ENCODE measurements at places on chromosomes 13 and 19.

DNA sequence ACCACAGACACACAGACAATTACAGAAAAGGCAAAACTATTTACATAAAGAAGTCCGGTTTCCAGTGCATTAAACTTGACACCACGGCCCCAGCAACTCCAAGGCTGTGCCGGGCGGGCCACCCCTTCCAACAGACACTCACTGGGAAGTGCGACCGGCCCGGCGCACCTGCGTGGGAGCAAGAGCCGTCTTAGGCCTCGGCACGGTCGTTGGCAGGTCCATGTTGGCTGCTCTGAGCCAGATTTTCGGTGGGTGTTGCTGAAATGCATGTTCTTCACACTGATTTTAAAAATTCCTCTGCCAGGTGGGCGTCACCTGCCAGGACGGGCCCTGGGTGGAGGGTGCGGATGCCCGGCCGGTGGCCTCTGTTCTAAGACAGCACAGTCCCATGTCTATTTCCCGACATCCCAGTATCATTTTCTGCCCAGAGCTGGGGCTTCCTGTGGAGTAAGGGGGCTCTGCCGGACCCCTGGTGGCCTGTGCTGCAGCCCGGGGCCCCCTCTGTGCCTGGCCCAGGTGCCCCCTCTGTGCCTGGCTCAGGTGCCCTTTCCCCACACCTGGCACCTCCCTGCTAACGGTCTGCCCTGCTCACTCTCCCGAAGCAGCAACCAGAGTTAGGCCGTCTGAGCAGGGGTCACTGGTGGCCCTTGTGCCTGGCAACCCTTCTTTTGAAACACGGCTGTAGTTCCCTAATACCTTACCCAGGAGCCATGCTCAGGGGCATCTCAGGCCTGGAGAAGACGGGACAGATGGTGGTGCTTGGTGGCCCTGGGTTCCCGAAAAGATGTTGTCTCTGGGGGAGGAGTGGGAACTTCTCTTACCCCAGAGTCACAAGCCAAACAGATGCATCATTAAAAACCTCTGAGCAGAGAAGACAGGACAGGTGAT is 9.2 kb downstream of the TMEM255B start:
- DNase-seq = no peak

DNA sequence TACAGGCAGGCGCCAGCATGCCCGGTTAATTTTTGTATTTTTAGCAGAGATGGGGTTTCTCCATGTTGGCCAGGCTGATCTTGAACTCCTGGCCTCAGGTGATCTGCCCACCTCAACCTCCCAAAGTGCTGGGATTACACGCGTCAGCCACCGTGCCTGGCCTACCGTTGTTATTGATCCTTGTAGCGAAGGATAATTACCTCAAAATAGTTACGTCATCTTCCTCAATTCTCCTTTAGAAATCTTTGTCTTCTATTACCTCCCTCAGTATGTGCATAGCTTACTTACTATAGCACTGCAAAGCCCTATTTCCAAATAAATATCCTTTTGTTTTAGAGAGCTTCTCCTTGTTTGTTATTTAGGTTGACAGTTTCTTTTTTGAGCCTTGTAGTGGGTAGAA is 9.4 kb upstream of the TLE6 start:
- no peak for DNase-seq

DNA sequence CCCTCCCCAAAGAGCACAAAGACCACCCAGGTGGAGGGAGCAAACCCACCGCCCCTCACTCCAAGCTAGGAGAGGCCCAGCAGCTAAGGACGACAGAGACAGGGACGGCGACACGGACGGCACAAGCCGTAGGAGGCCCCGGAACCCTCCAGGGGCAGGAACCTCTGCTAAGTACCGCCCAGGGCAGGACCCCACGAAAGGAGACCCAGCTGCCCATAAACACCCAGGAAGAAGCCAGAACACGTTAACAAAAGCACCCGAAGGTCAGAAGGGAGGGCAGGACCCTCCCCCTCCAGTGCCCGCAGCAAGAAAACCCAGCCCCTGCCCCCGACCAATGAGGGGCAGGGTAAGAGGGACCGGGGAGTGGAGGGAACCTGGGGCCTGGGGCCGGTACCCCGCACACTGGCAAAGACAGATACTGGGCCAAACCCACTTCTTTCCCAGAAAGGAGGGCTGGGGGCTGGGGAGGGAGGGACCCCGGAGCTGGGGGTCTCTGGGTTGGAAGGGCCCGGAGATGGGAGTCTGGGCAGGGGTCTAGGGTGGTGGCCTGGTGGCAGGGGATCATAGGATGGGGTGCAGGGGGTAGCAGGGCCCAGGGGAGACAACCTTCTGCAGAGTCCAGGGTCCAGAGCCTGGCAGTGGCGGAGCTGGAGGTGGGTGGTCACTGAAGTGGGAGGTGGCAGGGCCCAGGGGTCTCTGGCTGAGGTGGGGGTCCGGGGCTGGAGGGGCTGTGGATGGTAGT is 2.4 kb downstream of the BTBD2 start:
- DNase-seq = no peak

GRCh38 chr13:24680258-24680920 is at the start of gene ATP12A:
Gene ATP12A (plus strand): TSS chr13:24680408. CDS start chr13:24680744, 336 bp downstream.
- no peak for DNase-seq

GRCh38 chr19:58450856-58451357 is 515 bp upstream of the ZNF324B start:
- no peak for DNase-seq

GRCh38 chr13:112145551-112146360 is 78.8 kb downstream of the SOX1 start:
- DNase-seq = no peak

- DNase-seq = no peak
These were observed 19.7 kb downstream of the PNPLA6 start for GRCh38 chr19:7554990-7555864.

DNA sequence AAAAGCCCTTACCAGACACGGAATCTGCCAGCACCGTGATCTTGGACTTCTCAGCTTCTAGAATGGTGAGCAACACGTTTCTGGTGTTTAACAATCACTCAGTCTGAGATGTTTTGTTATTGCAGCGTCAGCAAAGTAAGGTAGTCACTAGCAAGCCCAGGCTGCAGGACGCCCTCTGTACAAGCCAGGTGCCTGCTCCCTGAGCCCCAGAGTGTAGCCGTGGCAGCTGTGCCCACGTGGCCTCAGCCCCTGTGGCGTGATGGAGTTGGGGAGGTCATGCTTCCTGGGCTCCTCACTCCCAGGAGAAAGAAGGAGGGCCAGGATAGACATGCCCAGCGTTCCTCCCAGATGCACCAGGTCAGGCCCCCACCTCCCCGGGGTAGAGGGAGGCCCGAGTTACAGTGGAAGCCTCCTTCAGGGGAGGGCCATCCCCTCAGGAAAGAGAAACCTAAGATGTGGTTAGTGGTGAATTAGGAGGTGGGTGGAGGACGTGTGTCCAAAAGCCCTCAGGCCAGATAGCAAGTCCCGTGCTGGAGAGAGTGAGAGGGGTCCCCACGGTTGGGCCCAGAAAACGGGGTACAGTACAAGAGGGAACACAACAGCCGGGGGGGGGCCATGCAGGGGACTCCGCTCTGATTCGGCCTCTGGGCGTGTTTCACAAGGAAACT is 169.6 kb upstream of the SOX1 start:
- no peak for DNase-seq

All from activated CD8-positive, alpha-beta memory T cell treated with anti-CD3 and anti-CD28 coated beads for 1 hour (primary cell).